ENCODE measurements at places on chromosomes 2 and 18. TPM values are rescaled to one million over a fixed set of nuclear protein-coding genes. Genes with fewer than 3 reads are reported as not detected.

DNA sequence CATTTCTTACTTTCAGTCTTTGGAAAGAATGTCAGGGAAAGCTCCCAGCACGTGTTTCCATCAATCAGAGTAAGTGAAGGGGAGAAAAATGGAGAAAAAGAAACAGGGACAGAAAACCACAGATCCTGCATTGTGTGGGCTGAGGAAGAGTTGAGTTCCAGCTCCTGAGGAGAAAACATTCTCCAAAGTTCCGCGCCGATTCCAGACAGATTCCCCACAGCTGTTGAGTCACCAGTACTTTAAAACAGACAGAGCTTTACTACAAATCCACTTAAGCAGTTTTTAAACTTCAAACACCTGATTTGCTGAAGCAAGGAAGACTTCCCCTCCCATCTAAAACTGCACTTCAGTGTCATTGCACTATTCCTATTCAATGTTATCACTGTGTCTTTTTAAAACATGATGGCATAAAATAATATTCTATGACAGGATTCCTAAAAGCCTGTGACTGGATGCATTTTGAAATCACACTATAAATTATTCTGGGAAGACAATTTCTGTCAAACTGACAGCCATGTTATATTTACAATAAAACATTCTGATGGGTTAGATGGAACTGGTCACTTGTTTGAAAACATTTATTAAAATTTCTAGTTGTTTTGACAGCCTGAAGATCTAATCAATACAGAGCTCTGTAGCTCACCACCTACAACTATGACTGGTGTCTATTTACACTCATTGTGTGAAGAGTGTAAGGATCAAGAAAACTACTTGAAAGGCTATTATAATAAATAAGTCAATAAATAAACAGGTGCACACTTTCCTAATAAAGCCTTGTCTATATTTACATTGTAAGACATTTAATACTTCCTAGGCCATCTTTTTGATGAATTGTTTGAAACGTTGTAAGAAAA lies 40.9 kb downstream of the TCF4 start:
- peak; percentile 73 for DNase-seq

DNA sequence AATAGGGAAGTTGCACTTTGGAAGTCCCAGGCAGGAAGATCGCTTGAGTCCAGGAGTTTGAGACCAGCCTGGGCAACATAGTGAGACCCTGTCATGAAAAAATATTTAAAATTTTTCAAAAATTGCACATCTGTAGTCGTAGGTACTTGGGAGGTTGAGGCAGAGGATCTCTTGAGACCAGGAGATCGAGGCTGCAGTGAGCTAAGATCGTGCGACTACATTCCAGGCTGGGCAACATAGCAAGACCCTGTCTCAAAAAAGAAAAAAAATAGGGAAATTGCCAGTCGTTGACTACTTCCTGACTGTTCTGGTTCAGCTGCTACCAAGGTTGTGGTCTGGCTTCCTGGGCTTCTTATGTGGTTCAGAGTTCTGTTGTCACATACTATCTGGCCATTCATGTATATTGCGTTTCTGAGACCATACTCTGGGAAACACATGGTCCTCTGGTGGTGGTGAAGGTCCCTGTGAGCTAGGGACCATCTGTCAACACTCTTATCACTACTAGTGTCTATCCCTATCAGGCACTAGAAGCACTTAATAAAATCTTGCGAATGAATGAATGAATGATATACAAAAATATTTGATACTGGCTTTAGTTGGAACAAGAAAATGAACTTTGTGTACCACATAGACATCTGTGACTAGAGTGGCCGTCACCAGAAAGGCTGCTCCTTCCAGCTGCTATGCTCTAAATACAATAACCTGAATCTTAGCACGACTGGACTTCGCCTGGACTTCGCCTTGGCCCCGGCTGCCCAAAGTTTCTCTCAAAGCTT lies 861 bp upstream of the KLHL23 start:
- no peak for DNase-seq

DNA sequence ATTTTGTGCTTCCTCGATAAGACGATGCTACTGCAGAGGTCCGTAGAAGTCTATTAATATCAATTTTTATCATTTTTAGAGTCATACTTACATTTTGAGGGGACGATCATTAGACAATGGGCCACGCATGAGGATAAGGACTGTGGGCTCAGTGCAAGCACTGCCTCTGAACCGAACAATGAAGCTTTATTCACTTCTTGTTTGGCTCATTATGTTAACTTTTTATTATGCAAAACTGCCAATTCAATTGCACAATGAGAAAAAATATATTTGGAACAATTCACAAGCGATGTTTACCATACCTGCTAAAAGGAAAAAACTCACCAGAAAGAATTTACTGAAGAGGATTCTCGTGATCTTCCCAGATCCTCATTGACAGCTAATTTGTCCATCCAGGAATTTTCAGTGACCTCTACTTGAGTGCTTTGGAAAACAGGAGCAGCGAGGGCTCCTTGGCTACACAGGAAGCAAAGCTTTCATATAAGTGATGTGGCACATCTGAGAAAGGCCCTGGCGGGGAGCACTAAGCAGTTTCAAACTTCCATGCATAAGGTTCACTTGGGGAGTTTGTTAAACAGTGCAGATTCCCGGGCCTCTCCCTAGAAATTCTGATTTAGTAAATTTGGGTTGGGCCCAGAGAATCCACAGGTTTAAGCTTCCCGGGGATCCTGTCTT lies 13.3 kb upstream of the CAPN13 start:
- DNase-seq: no peak

KHK gene
- total RNA-seq: 1.3 TPM

DSC2 gene
- not detected for total RNA-seq

Data from fibroblast of villous mesenchyme (primary cell).